T-cell (primary cell): ENCODE measurements at places on chromosomes 1 and 21. TPM values are rescaled to one million over a fixed set of nuclear protein-coding genes. Genes with fewer than 3 reads are reported as not detected.

Gene CYP4A11
- not detected for total RNA-seq

Gene UBE4B
- total RNA-seq: 41.1 TPM

Gene ATAD3C
- total RNA-seq: 0.59 TPM

DNA sequence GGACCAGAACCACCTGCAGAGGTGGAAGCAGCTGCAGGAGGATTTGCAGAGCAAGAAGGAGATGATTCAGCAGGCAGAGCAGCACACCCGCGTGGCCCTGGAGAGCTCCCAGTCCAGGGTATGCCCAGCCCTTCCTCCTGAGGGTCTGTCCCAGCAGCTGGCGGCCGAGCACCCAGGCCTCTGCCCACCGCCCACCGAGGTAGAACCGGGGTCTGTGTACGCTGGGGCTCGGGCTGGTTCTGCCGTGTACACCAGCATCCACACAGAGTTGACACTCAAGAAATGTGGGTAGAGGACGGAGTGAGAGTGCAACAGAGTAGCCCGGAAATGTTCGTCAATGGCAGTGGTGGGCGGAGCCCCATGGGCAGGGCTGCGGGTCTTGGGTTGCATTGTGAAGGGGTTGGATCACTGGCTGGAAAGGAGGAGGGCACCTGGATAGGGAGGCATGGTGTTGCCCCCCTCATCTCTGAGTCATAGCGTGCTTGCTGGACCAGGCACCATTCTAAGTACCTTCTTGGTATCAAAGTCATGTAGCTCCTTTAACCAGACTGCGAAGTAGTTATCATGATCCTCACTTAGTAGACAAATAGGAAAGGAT is 5.1 kb upstream of the SMIM1 start:
- no peak for DNase-seq

GRCh38 chr1:32199043-32199716 is 1.2 kb upstream of the CCDC28B start:
- no peak for DNase-seq

- no peak for DNase-seq
Observed at GRCh38 chr1:11746092-11746491, 10.2 kb downstream of the AGTRAP start.

GRCh38 chr1:156177919-156178654 is 15.8 kb upstream of the SLC25A44 start:
- peak; percentile 16 for DNase-seq

DNA sequence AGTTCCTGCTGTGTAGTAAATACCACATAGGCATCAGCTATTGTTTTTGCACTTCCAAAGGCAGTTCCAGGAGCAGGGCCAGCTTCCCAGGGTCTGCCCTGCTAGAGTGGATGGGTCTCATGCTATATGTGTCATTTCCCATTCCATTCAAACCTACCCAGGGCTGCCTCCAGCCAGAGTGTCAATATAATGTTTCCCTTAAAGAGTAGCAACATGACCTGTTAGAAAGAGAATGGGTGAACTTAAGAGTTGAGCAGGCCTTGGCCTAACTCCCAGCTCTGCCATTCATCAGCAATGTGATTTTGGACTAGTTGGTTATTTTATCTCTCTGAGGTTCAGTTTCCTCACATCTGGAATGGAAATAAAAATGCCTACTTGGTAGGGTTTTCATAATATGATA is 44.9 kb downstream of the RAB3B start:
- no peak for DNase-seq

- no peak for DNase-seq
Observed at GRCh38 chr1:155003227-155003765, 694 bp downstream of the ZBTB7B start.

Gene FCAMR
- not detected for total RNA-seq

DNA sequence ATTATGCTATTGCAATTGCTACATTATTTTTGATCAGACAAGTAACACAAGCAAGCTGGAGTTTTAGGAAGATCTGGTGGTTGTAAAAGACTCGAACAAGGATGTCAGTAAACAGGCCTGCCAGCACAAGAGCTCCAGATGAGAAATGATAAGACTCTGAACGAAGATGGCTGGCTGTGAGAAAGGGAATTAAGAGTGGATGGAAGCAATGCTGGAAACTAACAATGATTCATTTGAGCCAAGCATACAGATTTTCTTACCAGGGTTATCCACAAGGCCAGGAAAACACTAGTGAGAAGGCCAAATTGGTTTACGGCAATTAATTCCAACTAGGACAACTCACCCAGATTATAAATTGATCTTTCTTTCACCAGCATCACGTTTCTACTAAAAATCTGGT is 54.2 kb downstream of the NRIP1 start:
- DNase-seq: no peak

DNA sequence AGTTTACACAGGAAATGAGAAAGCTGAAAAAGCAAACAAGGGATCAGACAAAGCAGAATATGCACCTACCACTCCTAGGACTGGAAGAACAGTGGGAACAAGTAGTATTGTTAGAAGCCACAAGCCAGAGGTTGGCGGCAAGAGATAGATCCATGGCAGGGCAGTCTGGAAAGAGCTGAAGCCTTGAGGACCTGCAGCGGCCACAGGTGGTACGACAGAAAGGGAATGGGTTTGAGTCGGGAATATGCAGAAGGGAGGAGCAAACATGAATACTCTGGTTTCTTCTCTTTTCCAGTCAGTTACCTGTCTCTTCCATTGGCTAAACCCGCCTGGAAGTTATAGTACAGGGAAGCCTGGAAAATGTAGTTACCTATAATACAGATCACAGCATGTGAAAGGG is 3.9 kb upstream of the PCNX2 start:
- DNase-seq: no peak

DNA sequence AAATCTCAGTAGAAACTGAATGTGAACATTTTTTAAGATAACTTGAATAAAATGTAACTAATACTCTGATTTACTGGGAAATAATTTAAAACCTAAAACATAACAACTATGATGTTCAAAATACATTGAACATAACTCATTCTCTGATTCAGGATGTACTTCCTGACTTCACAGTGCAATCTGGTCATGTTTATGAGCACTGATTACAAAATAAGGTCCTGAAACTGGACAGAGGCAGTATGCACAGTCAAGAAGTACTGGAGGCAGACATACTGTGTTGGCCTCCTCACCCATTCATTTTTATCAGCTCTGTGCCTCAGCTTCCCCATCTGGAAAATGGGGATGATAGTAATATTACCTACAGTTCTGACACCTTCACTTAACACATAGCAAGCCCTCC is 651.3 kb downstream of the PTPRC start:
- no peak for DNase-seq

Gene SYF2
- 71.4 TPM for total RNA-seq

Gene NIBAN1
- 46.0 TPM for total RNA-seq

Gene AQP10
- not detected for total RNA-seq

DNA sequence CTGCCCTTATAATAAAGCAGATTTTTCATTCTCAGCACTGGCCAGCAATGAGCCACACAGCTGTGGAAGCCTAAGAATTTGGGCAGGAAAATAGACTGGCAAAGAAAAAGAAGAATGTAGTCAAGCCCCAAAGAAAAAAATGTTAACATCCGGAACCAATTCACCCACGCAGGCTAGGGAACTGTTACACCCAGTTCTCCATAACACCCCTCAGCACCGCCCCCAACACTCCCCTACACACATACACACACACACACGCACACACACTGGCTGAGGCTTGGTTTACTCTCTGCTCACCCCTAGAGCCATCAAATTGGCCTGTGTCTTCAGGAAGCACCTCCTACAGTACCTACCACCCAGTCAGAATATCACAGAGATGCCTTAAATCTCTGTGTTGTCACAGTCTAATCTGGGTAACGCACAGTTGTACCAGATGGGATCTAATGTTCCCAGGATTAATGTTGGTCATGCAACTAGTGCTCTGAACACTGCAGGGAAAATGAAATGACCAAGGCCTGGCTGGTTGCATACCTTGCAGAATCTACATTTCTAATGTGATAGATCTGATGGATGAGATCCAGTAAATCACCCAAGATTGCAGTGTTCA is 14.5 kb downstream of the TBX15 start:
- DNase-seq: no peak

GRCh38 chr1:61782771-61783170 is 40.5 kb downstream of the PATJ start:
- peak; percentile 78 for DNase-seq

GRCh38 chr1:212638492-212639151 is 30.1 kb downstream of the ATF3 start:
- no peak for DNase-seq

Gene HSD11B1
- 1.1 TPM for total RNA-seq
